ENCODE measurements at places on chromosomes 16 and 17.
A peak's percentile ranks its signal among the peaks of the same experiment; 100 is the strongest.

DNA sequence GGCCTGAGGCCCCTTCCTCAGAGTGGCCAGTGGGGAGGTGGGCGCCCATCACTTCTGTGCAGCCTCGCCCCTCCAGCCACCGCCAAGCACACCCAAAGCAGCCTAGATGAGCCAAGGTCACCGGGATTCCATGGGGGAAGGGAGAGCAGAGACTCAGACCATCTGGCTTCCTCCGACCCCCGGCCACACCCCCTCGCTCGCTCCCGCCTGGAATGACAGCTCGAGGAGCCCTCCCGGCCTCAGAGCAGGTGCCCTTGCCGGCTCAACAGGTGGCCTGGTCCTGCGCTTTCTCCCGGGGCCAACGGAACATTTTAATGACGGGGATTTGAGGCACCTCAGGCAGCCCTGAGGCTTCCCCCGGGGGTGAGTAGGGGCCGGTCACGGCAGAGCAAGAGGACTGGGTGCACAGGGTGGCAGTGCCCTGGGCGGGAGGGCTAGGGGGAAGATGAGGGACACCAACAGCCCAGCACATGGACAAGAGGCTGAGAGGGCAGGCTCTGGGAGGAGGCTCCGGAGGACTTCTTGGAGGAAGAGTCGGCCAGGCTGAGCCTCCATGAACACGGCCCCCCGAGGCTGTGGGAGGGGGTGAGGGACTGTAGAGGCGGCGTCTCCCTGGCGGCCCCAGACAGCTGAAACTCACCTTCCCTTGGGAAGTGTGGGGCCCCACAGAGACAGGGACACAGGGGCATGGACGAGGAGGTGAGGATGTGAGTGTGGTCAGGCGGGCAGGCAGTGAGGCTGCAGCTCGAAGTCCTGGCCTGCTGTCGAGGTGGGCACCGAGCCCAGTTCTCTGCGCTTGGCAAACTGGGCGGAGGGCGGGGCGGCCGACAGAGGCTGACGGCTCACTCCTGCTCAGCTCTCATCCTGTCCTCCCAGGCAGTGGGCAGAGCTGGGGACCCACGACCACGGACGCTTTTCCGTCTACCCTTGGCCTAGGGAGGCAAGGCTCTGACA lies 12.5 kb upstream of the C1QTNF8 start:
- DNase-seq, result no peak

GRCh38 chr17:34259146-34259545 lies 4.1 kb downstream of the CCL2 start:
- DNase-seq, result peak; percentile 50

DNA sequence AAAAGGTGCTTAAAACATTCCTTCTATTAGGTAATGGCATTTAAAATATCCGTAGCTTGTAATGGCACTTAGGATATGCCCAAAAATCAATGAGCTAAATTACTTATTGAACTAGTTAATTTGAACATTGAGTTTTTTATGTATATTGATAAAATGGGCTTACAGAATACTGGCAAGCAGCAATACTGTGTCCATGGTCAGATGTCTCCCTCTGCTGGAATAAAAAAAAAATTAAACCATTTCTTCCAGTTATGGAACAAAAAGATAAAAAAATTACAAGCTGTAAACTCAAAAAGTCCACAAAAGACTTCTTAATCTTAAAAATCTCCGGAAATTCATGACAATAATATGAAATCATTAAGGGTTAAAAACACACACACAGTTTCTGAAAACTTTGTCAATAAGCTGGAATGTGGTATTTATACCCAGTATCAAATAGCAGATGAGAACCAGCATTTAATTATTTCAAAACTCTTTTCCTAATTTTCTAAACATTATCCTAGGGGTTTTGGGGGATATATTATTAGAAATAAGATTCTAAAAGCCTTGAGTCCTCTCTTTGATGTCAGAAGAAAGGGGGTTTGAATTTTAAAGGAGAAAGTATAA lies 21.5 kb upstream of the PSMD7 start:
- DNase-seq, result peak; percentile 16

DNA sequence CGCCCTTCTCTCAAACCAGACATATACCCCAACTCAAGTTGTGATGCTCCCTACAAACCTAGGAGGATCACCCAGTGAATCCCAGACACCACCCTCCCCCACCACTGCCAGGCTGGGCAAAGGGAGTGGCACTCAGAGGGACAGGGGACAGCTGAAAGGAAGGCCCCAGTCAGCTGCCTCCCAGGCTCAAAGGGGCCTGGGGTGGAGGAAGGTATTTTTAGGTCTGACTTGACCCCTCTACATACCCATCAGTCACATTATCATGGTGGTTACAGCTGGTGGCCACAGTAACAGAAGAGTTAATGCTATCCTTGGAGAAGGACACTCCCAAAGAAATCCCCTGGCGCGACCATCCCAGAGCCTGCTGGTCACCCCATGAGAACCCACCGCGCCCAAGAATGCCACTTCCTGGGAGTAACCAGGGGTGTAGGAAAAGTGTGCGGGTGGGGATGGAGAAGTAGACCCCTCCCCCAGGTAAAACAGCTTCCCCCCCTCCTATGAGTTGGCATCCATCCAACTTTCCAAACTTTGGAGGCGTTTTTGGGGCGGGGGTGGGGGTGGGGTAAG lies 1.1 kb downstream of the CACNB1 start:
- no peak for DNase-seq

- peak; percentile 52 for DNase-seq
These were observed 65.2 kb downstream of the SHCBP1 start for GRCh38 chr16:46555951-46556350.

GRCh38 chr17:34780438-34780837 lies 180.8 kb downstream of the CCT6B start:
- DNase-seq, result no peak

DNA sequence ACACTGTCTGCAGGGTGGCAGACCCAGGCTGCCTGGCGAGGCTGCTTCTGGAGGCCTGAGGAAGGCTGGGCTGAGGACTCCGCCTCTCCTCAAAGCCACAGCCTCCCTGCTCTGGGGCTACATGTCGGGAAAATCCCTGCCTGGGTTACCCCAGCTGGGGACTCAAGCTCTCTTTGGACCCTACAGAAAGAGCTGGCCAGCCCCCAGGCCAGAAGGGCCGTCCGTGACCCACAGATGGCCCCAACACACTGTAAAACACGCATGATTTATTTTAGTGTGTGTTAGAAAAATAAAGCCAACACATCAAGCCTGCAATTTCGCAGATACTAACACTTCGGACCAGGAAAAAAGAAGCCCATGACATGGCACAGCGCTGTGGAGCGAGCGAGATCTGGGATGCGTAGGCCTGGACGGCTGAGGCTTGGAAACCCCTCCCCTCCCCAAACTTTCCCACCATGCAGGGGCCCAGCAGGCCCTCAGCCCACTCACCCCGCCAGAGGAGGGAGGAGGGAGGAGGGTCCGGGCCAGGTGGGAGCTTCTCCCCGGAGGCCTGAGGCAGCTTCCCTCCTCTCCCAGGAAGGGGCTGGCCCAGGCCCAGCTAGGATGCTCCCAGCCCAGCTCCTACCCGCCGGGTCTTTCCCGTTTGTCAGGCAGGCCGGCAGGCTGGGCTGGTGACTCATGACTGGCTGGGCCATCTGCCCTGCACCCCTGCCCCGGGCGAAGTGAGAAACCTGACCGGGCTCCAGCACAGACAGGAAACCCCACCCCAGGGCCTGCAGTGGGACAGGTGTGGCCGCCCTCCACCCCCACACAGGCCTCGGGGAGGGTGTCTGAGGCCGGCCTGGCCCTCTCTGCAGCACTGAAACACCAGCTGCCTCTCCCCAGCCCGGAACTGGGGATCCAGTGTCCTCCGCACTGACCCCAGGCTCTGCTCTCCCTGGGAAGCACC lies 34.1 kb upstream of the SLC38A10 start:
- DNase-seq, result peak; percentile 85

DNA sequence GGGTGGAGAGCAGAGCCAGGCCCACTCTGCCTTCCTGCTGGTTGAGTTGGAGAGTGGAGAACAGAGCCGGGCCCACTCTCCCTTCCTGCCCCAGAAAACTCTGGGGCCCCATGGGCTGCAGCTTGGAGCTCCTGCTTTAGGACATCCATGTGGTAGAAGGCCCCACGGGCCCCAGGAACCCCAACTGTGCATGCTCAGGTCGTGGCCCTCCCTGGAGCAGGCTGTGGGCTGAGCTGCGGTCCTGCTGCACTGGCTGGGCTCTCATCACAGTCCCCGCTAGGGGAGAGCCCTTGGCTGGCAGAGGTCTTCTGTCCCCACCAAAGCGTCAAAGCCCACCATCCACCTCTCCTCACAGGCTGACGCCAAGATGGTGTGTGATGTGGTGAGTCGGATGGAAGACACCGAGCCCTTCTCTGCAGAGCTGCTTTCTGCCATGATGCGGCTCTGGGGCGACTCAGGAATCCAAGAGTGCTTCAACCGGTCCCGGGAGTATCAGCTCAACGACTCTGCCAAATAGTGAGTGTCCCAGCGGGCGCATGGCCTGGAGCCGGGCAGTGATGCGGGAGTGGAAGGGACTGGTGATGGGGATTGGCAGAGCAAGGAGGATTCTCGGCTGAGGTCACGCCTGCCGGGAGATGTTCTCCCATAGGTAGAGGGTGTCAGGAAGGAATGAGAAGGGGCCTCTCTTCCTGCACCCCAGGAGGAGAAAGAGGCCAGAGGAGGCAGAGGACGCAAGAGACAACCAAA lies 96.9 kb downstream of the AMFR start:
- DNase-seq, result no peak

All from fibroblast of skin of right biceps (primary cell).